ENCODE measurements at places on chromosomes 11 and 22.

DNA sequence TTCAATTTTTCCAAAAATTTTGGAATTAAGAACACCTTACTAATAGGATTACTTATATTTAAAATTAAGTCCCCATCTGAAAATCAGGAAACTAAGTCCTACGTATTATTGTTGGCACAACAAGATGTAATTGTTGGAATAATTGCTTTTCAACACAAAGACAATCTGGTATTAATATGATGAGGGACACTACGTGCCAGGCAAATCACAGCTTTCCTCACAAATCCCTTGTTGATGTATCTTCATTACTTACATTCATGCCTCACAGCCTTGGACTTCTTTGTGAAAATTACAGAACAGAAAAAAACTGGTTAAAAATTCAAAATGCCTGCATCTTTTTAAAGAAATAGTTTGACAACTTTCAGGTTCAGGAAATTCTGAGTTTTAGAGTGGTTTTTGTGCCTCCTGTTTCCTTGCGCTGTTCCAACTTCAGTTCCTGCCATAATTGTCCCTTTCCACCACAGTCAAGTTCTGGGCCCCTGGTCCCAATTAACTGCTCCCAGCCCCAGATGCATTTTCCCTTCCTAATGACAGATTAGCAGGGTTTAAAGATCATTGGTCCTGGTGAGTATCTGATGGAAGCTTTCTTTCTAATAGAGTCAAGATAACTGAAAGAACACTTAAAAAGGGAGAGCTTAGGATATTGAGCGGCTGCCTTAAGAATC, 23.3 kb upstream of the CCDC34 start:
- peak; percentile 32 for DNase-seq

GRCh38 chr11:6351782-6352382, 31.6 kb upstream of the CAVIN3 start:
- no peak for DNase-seq

- peak; percentile 1 for DNase-seq
Observed at GRCh38 chr11:24046731-24047130, 450.1 kb upstream of the LUZP2 start.

- DNase-seq, result no peak
Observed at GRCh38 chr11:849951-850774, 7.5 kb downstream of the TSPAN4 start.

DNA sequence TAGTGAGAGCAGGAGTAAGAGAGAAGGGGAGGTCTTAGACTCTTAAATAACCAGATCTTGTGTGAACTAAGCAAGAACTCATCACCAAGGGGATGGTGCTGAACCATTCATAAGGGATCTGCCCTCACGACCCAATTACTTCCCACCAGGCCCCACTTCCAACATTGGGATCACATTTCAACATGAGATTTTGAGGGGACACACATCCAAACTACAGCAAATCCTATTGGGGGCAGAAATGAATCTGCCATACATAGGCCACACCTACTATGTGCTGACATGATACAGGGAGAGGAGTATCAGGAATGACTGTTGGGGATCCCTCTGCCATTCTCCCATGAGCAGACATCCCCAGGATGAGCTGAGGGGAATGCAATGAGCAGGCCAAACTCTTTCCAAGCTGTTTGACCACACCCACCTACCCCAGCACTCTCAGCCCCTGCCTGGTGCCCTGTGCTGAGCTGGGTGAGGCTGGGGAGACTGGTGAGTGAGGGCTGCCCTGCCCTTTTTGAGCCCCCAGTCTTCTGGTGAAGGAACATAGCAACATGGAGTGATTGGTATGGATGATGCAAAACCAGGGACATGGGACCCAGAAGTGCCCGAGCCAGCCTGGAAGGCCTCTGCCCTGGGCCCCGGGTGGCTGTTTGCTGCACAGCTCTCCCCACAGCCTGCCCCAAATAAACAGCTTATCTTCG, 1.2 kb upstream of the GTSE1 start:
- no peak for DNase-seq

GRCh38 chr11:71305041-71305440, 52.7 kb upstream of the SHANK2 start:
- no peak for DNase-seq

GRCh38 chr11:134433251-134433650, 21.2 kb upstream of the B3GAT1 start:
- no peak for DNase-seq

GRCh38 chr22:32712644-32713355, 88.7 kb upstream of the TIMP3 start:
- peak; percentile 19 for DNase-seq

Measured in fibroblast of skin of abdomen (primary cell).